ENCODE measurements at places on chromosomes 7 and 10.

DNA sequence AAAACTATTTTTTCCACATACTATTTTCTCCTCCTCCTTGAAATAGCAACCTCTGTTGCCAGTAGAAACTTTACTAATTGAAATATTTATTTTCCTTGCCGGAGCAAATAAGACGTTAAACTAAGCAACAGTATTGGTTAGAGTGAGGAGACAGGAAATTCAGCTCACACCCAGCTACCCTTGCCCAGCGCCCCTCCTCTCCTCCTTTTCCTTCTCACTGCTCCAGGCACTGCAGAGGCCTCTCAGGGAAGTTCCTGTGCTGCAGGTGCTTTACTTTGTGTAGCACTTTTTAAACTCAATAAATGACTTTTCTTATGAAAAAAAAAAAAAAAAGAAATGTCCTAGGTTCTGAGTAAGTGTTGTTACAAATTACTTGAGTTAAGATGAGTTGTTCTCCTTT, 134.0 kb downstream of the SEMA3E start:
- no peak for DNase-seq

GRCh38 chr10:29540016-29540415, 94.8 kb downstream of the SVIL start:
- DNase-seq, result no peak

DNA sequence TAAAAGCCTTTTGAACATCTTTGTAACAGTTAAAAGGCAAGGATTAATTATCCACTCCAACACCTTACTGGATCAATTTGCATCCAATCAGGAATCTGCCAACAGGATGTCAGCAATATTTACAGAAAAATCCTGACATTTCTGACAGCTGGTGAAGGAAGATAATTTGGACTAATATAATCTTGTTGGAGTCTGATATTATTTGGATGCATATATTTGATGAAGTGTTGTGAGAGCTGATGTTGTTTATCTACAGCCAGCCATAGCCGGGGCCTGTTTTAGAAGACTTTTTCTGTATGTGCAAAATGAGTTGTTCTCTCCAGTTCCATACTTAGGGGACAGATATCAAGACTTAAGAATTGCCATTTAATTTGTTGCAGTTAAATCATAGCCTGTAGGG, 91.1 kb downstream of the GPR37 start:
- DNase-seq, result no peak

GRCh38 chr7:80770675-80771081, 132.2 kb downstream of the CD36 start:
- no peak for DNase-seq

DNA sequence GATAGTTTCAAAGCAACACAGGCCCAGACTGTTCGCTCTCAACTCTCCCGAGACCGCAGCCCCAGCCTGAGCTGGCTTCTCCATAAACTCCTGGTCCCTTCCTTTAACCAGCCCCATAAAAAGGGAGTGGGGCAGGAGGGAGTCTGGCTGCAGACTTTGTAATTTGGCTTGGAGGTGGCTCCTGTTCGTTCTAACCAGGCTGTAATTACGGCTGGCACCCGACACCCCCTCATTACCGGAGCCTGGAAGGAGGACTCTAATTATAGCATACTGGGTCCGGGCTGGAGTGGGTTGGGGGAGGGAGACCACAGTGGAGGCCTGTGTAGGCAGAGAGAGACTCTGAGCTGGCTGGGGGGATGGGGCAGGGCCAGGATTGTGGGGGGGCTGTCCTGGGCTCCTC, 49.7 kb downstream of the UNC5B start:
- no peak for DNase-seq

DNA sequence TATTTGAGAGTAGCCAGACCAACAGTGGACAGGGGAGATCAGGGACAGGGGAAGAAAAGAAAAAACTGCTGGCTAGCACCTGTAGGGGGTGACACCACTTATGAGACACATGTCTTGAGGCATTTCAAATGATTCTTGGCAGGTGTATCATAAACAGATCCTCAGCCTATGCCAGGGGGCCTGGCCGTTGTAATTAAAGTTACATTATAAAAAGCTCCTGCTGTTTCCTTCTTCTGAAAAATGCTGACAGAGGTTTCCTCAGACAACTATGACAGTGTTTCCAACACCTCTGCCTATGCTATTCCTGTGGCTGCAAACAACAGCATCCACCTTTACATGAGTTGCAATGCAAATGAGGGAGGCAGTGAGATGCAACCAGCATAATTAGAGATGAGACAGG, 281.0 kb upstream of the PTER start:
- DNase-seq, result no peak

DNA sequence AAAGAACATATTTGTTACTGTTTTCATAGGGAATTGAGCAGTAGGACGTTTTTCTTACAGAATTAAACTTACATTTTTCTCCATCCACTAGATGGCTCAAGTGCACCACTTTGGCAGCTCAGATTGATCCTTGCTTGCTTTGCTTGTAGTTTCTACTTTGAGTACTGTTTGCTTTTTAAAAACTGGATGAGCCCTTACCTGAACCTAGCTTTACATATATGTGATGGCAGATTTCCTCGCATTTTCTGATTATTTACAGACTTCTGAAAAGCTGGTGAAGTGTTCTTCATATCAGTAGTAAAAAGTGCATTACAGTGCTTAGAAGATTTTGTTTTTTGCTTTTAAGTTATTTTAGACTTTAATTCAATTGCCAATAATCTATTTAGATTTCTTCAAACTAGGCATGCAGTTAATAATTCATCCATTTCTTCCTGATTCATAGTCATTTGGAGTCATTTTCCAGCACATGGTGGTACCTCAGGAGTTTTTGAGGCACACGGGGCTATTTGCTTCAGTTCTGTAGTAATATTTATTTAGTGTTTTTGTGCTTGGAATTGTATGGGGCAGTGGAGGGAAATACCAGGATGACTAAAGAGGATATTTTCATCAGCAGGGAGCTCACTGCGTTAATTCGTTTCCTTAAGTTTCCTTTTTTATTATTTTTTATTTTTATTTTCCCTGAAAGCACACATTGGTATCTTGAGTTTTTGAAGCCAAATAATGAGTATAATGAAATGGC, 57.3 kb downstream of the MAPK8 start:
- no peak for DNase-seq

DNA sequence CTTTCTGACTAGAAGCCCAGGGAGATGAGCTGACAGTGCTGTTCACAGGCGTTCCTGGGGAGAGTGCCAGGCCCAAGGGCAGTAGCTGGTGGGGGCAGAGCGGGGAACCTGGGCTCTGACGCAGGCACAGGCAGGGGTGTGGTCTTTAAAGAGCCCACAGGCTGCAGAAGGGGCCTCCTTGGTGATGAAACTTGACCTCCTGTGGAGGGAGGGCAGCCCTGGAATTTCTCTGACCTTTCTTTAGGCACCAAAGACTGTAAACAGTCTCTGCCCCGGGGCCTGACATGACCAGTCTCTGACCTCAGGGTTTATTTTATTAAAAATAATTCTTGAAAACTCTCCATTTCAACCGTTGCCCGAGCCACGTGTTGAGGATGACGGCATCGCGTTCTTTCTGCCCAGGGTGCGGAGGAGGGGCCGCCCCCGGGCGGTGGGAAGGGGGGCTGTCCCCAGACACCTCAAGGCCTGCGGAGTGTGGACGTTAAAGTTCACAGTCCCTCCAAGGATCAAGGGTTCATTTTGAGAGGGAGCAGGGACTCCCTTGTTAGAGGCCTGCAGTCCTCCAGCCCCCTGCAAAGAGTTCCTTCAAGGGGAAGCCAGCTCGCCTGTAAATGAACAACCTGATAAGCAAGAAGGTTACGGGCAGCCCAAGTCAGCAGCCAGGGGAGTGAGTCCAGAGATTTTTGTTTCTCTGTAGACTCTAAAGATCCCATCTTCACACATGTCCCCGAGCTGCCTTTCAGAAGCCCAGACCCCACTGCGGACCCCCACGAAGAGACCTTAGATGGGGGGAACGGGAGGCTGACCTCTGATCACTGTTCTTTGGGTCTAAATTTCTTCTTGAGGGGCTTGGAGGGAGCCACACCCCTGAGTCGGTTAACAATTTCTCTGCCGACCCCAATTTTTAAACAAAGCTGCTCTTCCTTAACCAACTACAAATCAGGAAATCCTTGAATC, 128.9 kb downstream of the VIPR2 start:
- peak; percentile 78 for DNase-seq

DNA sequence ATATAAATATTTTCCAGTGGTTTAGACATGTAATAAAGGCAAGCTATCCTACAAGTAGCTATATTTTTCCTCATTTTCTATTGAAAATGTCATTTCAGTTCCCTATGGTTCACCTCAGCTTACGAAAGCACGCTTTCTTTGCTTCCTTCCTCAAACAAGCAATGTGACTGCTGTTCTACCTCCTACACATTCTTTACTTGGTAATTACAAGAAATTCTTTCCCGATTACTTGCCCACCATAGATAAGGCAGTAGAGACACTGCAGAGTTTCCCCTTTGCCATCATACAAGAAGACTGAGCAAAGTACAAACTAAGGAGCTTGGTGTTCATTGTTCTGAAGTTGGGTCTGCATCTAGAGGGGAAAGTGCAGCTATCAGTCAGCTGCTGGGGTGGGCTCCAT, 249.4 kb downstream of the CRPPA start:
- DNase-seq, result no peak

DNA sequence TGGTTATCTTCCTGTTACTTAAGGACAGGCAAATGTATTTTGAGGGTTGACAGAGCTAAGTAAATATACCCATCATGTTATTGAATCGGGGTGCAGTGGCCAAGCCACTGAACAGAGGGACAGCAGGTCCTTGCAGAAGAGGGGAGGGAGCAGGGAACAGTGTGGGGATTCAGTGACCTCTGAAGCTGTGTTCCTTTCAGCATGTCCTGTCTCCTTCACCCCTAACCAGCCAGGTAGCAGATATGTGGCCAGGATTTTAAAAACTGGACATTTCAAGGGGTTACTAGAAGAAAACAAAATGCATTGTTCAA, 12.7 kb downstream of the ANK3 start:
- DNase-seq, result no peak

DNA sequence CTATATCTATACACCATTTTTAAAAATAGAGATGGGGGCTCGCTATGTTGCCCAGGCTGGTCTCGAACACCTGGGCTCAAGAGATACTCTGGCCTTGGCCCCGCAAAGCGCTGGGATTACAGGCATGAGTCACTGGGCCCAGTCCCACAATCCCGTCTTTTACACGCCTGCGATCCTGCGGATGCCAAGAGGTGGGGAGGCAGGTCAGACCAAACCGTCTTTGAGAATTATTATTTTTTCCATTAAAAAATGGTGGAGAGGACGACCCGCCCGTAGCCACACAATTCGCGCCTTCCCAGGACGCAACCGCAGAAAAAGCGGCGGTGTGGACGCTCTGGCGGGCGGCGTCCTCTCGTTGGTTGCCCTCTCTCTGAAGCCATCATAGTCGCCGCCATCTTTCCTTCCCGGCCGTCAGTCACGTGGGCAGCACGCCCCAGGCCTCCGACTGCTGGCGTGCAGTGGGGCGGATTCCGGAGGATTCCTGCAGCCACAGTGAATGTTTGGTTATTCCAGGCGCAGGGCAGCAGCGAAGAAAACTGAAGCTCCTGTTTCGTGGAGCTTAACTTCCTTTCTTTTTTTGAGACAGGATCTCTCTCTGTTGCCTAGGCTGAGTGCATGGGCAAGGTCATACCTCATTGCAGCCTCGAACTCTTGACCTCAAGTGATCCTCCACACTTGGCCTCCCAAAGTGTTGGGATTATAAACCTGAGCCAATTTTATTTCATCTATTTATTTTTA, 9.9 kb upstream of the EPHB4 start:
- DNase-seq, result peak; percentile 94

- DNase-seq, result no peak
Observed at GRCh38 chr10:114576132-114576487, 82.0 kb downstream of the ABLIM1 start.

DNA sequence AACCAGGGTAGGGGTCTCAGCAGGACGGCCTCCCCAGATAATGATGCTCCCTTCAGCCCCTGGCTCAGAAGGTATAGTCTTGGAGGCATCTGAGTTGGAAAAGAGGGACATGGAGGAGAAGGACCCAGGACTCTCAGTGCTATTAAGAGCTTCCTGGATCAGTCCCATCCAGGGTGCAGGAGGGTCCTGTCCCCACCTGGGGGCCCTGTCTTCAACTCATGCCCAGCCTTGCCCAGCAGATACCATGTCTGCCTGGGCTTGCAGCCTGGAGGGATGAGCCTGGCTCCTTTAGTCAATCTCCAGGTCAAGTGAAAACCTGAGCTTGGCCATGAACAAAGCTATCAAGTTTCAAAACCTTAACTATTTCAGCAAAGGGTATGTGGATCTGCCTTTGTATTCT, 67.6 kb downstream of the PRTFDC1 start:
- DNase-seq, result no peak

- DNase-seq, result no peak
Observed at GRCh38 chr10:17143055-17143690, 13.6 kb upstream of the CUBN start.

DNA sequence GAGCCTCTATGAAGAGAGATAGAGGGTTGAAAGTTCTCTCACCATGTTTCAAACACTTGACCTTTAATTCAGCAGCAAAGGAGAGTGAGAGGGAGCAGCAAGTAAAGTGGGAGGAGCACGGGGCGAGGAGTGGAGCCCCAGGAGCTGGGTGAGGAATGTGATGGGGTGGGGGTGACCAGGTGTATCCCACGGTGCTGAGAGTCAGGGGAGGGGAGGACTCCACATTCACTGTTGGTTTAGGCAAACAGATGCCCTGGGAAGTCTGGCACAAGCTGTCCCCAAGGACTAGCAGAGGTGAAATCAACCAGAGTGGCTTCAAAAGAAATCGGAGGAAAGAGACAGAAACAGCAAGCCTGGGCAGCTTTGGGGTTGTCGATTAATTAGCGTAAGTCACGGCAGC, 101.8 kb upstream of the PITRM1 start:
- DNase-seq, result peak; percentile 5

Data from sciatic nerve (tissue), 2 donors.